Osteocyte (in vitro differentiated cells): ENCODE measurements at places on chromosomes 3 and 15. TPM values are rescaled to one million over a fixed set of nuclear protein-coding genes. Genes with fewer than 3 reads are reported as not detected.

Gene CSNK1G1
- 18.2 and 22.2 TPM in 2 replicates for total RNA-seq

Gene SOX14
- not detected in 2 replicates for total RNA-seq

Gene PP2D1
- total RNA-seq = not detected in 2 replicates

Gene HCLS1
- 0.57 TPM in 1 of 2 replicates, not detected in the other for total RNA-seq
